ENCODE measurements at places on chromosomes 1 and 21.

GRCh38 chr1:84634536-84635205 is 55.6 kb downstream of the SSX2IP start:
- peak; percentile 51 for DNase-seq

DNA sequence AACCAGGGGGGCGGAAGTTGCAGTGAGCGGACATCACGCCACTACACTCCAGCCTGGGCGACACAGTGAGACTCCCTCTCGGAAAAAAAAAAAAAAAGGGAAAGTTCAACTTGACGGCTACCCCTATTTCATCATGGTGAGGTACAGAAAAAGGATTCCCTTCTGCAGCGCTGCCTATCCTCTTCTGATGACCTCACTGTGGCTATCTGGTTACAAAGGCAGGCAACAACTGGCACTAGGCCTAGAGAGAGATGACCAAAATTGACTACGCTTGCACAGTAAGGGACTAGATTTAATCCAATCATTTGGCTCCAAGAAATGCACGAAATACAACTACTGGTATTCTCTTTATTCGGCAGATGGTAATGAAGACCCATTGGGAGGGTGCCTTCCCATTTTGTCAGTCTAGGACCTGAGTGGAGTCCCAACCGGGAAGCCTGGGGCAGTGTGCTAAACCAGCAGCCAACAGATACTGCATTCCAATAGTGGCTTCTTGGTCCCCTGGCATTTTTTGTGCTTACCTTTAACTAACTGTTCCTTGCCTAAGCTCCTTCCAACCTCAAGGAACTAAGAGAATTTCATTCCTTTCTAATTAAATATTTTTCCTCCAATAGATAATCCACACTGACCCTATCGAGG is 36.6 kb downstream of the ITPKB start:
- no peak for DNase-seq

- no peak for DNase-seq
Measured at GRCh38 chr1:94653454-94653853, 111.9 kb upstream of the F3 start.

- DNase-seq: no peak
Measured at GRCh38 chr1:183276386-183277080, 90.5 kb downstream of the LAMC2 start.

All from activated CD4-positive, alpha-beta T cell treated with anti-CD3 and anti-CD28 coated beads, Interleukin-2, amount 10 ng/mL, durations not matched to agents 24 days and 14 days (primary cell).